ENCODE measurements at places on chromosomes 7 and 10.

DNA sequence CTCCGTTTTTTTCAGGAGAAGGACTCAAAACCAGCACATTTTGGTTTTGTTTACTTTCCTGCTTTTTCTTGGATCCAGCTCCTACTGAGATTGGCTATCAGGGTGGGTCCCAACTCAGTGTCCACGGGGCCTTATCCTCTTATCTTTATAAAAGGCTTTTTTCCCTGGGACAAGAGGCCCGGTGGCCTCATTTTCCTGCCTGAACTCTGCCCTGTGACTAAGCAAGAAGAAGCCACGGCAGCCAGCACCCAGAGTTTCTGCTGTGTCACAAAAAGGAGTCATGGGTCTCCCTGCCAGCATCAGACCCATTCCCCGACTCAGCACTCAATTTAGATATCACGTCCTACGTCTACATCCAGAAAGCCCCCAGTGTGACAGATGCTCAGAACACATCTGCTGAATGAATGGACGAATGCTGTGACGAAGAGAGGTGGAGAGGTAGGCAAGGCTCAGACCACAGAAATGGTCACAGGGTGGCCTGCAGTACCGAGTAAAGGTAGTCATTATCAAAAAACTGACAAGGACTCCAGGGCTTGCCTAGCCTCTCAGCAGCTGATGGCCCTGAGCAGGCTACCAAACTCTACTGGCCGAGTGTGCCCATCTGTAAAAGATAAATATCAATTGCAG lies 16.7 kb downstream of the DLG5 start:
- DNase-seq = peak; percentile 63

- peak; percentile 27 for DNase-seq
Observed at GRCh38 chr7:33903791-33904680, 1.3 kb upstream of the BMPER start.

DNA sequence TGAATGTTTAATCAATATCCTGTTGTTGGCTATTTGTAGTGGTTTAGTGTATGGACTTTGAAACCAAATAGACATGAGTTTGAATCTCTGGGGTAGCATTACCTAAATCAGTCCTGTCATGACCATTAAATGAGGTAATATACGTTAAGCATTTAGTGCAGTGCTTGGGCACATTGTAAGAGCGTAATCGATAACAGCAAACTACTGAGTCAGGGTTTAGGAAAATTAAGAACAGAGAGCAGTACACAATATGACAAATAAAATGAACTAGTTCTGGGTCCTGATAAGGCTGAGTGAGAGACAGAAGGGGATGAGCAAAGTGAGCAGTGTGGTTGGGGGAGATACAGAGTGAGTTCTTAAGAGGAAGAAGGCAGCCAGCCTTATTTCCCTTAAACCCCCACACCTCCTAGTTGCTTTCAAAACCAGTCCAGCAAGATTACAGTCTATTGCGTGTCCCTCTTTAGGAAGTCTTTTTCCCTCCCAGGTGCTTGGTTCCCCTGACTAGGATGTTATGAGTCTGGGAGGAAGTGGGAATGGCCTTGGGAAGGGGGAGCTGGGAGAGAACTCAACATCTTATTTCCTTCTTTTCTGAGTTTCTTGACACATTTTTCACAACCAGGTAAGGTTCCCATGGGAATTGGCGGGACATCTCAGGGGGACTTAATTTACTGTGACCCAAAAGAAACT lies 171.0 kb downstream of the SND1 start:
- no peak for DNase-seq

GRCh38 chr10:71459513-71459912 lies 62.8 kb downstream of the CDH23 start:
- DNase-seq = no peak

DNA sequence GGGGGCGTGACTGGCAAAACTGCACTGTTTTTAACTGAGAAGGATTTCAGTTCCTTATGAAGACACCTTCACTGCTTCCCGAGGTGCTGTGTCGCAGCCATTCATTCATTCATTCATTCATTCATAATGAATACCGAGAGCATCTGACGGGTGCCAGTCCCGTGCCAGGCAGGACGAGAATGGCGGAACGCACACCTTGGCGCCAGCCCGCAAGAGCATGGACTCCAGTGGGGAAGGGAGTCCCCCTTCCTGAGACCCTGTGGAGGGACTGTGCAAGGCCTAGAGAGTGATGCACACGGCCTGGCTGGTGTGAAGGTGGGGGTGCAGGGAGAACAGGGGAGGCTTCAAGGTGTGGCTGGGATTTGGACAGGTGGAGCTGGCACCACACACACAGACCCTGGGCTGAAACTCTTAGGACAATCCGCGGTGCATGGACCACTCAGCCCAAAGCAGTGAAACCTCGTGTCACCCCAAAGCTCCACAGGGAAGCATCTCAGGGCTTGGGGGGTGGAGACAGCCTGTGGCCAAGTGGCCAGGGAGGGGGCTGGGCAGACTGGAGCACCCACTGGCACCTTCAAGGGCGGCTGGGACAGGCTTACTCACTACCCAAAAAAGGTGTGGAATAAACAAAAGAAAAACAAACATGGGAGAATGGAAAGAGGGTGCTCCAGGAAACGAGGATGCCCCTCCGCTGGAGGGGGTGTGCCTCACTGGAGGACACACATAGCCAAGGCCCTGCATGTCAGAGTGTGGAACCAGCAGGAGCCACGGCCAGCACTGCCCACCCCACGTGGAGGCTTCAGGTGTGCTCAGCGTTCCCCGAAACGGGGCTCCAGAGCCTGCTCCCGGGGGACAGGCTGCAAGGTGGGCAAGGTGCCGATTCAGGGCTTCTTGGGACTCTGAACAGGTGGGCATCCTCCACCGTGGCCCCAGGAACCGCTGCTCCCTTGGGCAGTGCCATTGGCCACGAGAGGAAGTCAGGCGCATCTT lies 37.7 kb downstream of the EBF3 start:
- DNase-seq = no peak

DNA sequence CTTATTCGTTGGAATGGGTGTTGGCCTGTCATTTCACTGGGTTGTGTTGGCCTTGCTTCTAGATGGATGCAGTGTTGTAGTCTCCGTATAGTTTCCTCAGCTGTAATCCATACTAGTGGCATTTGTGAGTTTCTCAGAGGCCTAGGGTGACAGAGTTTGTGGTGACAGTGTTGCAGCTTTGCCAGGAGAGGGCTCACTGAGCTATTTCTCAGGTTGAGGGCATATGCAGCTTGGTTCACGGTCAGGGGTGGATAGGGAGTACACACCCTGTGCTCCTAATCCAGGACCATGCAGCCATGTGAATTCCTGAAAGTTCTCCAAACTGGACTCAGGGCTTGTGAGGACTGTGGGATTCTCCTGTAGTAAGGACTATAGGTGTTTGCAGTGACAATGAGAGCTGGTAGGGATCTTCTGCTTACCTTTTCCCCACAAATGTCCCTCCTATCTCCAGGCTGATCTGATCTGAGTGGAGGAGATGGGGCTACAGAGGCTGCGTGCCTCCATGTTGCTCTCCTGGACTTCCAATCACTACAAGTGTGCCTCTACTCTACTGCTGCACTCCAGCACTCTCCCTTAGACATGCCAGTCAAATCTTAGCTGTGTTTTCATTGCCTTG lies 229.0 kb downstream of the STK31 start:
- DNase-seq = peak; percentile 40

DNA sequence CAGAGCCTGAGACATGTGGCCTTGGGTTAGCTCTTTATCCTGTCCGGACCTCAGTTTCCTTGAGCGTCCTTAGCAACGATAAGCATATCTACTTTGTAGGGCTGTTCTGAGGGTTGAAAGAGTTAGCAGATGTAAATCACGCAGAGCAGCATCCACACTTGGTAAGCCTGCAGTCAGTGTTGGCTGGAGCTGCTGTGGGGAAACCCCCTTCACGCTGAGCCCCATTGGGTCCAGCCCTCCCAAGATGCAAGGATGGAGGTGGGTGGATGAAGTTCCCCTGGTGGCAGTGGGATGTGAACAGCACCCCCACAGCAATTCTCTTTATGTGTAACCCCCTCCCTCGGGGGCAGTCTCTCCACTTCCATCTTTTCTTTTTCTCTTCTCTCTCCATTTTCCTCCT lies 109.9 kb downstream of the PLXNA4 start:
- DNase-seq = no peak

GRCh38 chr10:30832749-30833627 lies 198.7 kb downstream of the ZNF438 start:
- no peak for DNase-seq

GRCh38 chr7:11570922-11571550 lies 261.0 kb downstream of the THSD7A start:
- DNase-seq = no peak

- no peak for DNase-seq
Observed at GRCh38 chr10:75672842-75673241, 241.4 kb downstream of the LRMDA start.

DNA sequence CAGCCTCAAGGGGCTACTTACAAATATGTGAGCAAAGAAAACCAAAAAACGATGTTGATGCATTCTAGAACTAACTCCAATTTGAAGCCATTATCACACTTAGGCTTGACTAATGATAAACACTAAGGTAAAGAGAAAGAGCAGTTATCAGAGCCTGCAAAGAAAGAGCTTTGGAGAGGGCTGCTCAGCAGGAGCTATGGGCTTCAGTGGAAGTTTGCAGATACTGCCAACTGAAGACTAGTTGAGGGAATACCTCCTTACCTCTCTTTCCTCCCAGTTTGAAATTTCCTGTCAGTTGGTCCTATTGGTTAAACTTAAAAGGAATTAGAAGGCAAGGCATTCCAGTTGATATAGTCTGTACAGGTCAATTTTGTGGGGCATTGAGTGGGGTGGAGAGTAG lies 498.1 kb upstream of the POT1 start:
- no peak for DNase-seq

DNA sequence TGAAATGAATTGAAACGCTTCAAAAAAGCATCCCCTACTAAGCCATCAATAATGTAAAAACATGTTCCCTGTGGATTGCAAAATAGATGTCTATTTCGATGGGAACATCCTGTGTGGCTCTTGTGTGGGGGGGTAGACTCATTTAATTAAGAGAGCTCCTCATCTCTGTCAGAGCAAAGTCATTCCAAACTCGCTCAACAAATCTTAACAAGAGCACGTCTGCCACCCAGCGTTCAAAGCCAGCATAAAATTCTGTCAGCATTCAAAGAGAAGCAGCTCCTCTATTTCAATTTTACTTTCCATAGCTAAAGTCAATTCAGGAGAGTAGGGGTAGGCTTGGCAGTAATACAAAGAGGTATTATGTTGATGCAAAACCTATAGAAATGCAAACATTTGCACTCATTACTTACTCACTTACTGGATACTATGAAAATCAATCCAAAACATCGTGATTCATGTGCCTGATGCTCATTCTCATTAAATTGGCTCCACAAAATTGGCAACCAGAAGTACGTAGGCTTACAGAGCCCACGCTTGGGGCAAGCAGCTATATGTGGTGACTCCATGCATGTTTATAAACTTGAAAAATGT lies 114.9 kb downstream of the IPMK start:
- peak; percentile 63 for DNase-seq

DNA sequence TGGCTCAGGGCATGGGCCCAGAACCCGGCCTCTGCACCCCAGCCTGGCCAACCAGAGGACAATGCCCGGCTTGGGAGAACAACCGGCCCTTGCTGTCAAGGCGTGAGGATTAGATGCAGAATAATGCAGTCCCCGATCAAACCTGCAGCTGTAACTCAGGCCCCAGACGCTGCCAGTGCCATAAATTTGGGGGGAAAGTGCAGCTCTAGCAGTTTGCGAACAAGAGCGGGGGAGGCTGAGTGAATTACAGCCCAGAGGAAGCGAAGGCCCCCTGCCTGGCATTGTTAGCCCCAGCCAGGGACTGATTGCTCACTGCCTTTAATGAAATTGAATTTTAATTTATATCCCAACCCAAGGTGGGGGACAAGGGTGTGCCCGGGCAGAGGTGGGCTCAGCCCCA lies 38.0 kb upstream of the GNA12 start:
- no peak for DNase-seq

GRCh38 chr10:113681533-113682470 lies 2.1 kb downstream of the CASP7 start:
- DNase-seq = peak; percentile 16

DNA sequence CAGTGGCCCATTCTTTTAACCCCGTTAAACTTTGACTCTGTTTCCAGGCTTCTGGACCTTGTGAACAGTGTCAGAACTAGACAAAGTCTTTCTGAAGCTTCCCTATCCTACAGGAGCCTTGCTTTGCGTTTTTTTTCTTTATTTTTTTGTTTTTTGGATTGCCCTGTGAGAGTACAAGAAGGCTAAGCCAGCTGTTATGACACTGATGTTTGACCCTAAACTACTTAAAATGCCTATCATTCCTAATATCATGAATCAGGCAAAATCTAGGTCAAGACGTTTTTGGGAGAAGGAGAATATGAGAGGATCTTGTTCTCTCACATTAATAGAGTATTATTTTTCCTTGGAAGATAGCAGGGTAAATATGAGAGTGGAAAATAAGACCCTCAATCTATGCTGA lies 79.8 kb downstream of the EPDR1 start:
- no peak for DNase-seq

DNA sequence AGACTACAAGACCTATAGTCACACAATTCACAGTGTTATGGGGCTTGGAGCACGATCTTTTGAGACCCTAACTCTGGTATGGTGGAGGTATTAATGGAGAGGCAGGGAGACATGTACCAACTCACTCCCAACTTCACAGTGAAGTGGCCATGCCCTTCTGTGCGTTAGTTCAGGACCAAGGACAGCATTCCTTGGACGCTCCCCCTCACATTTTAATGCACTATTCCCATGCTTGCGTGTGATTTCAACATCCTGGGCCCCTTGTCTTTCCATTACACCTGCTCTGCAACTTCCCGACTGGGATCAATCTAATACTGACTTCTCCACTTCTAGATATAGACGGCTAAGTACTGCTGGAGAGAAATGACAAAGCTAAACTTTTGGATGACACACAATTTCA lies 72.7 kb downstream of the PLCE1 start:
- DNase-seq = no peak

GRCh38 chr10:19874791-19875190 lies 58.6 kb downstream of the PLXDC2 start:
- peak; percentile 21 for DNase-seq

DNA sequence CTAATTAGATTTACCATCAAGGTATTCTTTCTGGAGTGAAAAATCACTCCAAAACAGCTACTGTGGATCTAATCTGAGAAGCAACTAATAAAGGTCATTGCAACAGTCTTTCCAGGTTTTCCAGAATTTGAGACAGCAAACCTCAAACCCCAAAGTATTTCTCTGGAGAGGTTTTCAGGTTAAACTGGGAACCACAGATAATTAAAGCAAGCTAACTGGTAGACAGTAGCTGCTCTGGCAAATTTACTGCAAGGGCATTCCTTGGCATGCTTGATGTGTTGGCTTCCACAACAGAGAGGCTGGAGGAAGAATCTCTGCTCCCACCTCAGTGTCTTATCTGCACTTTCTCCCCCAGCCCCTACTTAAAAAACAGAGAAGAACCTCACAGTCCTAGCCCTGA lies 140.0 kb upstream of the NRBF2 start:
- DNase-seq = no peak

Data from common myeloid progenitor, CD34-positive (primary cell).